ENCODE measurements at places on chromosomes 12 and 14.

GRCh38 chr12:130917607-130918006 is 36.1 kb upstream of the ADGRD1 start:
- no peak for DNase-seq

GRCh38 chr14:21038441-21039422 is 3.4 kb upstream of the RNASE7 start:
- DNase-seq = no peak

DNA sequence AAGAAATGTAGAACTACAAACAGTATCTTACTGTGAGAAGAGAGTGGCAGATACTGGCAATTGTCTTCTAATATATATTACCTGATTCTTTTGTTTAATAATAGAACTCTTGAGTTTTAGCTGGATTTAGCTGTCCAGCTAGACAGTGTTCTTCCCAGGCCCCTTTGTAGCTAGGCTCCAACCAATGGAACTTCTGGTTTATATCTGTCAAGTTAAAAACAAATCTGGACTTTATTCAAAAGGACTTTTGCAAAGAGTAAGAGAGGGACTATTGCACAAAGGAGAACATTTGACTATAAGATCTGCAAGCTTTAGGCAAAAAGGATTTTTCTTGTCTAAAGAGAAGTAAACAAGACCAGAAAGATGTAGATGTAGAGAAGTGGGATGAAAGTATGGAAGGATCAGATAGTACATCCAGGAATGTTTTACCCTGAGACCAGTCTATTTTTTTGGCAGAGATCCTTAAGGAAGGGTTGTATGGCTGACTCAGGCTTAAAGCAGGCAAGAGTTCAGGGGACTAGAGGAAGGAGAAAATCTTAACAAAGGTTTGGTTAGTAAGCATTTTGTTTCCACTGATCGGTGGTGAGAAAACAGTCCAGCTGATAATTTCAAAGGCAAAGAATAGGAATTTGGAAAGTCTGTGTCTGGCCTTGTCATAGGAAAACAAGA is 111.1 kb upstream of the PLEKHA5 start:
- no peak for DNase-seq

GRCh38 chr12:108484431-108484830 is 30.6 kb upstream of the FICD start:
- DNase-seq = no peak

DNA sequence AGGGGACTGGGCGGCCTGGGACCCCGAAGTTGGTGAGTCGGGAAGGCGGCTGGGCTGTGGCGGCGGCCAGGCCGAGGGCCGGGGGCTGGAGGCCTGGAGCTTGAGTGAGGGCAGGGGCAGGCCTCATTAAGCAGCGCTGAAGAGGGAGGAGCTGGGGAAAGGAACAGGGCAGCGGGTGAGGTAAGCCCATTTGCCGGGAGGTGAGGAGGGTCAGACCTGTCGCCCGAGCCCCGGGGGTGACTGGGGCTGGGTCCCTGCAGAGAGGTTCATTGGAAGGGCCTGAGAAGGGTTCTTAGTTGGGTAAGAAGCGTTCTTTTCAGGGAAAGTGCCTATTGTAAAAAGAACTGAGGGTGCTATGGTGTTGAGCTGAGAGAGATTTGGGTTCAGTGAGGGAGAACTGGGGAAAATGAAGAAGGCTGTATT is 441 bp downstream of the RAB5B start:
- DNase-seq = no peak

GRCh38 chr12:123092866-123093265 is 58.0 kb downstream of the PITPNM2 start:
- DNase-seq = no peak

GRCh38 chr12:53636641-53637040 is 10.5 kb upstream of the ATF7 start:
- no peak for DNase-seq

DNA sequence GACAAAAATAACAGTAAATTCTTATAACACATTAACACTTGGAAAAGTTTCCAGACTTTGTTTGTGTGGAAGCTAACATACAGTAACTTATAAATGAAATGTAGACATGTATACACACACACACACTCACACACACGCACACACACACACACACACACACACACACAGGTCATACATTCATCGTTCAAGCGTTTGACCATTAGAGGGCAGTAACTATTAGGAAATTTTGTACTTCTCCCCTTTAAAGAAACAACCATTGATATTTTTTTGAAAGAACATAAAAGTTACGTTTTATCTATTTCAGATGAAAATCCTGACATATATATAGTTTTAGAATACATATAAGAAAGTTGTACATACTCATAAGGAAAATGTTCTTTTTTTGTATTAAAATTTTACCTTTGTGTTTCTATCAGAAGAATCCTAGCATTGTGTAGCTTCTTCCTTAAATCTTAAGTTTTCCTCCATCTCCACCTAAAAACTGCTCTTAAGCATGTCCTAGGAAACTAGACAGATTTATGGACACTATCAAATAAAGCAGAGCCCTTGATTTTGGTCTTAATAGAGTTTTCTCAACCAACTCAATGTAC is 29.0 kb downstream of the PTPRQ start:
- no peak for DNase-seq

DNA sequence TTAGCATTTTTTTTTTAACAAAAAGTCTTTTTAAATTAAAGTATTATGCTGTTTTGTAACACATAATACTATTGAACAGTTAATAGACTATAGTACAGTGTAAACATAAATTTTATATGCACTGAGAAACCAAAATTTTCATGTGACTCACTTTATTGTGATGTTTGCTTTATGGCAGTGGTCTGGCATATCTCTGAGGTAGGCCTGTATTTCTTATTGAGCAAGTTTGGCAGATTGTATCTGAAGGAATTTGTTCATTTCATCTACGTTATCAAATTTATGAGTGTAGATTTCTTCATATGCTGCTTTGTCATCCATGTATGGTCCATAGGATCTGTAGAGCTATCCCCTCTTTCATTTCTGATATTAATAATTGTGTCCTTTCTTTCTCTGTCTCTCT is 78.8 kb upstream of the PDE3A start:
- DNase-seq = no peak

- DNase-seq = no peak
Measured at GRCh38 chr12:84937415-84937814, 24.8 kb upstream of the SLC6A15 start.

- DNase-seq = no peak
Measured at GRCh38 chr12:82857276-82857675, 170.6 kb downstream of the TMTC2 start.

DNA sequence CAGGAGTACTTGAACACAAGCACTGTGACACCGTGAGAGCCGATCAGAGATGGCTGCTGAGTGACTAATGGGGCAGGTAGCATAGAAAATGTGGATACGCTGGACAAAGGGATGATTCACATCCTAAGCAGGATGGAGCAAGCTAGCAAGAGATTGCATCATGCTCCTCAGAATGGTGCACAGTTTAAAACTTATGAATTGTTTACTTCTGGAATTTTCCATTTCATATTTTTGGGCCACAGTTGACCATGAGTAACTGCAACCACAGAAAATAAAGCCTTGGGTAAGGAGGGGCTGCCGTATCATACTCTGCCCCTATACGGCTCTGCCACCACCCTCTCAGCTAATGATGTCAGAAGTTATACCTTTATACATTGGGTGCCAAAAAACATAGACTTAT is 23.3 kb upstream of the MARK3 start:
- no peak for DNase-seq

DNA sequence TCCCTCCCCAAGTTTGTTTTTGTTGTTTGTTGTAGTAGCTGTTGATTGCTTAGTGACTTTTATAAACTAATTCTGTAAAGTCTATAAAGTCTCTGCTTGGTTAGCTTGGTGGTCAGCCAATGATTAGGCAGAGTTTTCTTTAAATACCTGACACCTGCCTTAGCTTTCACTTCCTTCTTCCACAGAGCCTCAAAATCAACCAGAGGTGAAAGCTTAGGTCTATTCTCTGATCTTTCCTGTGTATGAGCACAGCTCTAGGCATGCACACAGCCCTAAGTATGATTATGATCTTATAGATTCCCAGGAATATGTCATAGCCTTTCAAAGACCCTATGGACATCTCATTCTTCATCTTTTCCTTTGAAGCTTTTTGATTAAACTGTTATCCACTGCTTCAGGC is 514.7 kb downstream of the AACS start:
- no peak for DNase-seq

DNA sequence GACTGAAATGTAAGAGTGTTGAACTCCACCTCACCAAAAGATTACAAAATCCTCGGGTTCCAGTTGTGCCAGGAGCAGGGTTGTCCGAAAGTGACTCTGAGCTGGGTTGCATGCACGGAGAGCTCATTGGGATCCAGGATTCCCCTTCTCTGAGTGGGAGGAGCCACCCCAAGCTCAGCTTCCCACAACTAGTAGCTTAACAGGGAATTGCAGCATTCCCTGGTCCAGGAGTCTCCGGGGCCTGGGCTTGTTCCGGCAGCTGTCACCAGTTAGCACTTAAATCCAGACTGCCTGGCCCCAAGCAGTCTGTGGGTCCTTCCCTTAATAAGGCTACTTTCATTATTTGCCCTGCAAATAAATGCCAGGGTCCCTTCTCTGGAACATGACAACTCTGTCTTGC is 50.1 kb downstream of the CD9 start:
- DNase-seq = no peak

- DNase-seq = no peak
Measured at GRCh38 chr12:38123566-38124246, 192.9 kb upstream of the ALG10B start.

GRCh38 chr12:76033081-76034011 is 1.8 kb upstream of the PHLDA1 start:
- no peak for DNase-seq

GRCh38 chr12:85424581-85425348 is 144.7 kb downstream of the ALX1 start:
- DNase-seq = no peak

- DNase-seq = no peak
Measured at GRCh38 chr12:93137656-93138612, 208.8 kb upstream of the EEA1 start.

GRCh38 chr14:101492716-101493115 is 68.6 kb upstream of the DIO3 start:
- no peak for DNase-seq

GRCh38 chr12:124381456-124382296 is 86.8 kb downstream of the RFLNA start:
- DNase-seq = no peak

DNA sequence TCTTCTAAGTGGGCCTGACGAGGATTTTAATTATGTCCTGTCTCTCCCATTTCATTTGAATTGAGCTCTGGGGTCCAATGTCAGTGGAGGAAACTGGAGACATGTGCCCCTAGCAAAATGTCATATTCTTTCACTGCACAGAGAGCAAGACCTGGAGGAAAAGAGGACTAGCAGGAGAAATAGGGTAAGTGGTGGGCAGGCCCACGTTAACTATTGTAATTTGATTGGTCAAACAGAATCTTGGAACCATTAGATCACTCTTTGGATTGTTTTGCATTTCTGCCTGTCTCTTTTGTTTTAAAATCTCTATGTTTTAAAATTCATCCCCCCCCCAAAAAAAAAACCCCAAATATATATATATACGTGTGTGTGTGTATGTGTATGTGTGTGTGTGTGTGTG is 113.9 kb upstream of the PELI2 start:
- DNase-seq = no peak

DNA sequence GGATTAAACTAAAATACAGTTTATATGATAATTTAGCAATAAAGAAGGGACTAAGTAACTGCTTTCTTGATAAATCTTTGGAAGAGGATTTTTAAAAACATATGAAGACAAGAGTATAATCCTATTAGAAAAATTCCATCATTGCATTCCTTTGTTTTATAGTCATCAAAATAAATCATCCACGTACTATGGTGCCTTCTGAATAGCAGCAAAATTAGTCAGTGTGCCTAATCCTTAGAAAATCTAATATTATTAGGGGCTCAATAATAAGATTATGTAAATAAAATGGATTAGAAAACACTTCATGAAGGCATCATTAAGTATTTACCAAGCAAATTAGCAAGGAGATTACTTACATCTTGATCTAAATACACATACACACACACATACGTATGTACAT is 102.1 kb downstream of the KCNH5 start:
- no peak for DNase-seq

DNA sequence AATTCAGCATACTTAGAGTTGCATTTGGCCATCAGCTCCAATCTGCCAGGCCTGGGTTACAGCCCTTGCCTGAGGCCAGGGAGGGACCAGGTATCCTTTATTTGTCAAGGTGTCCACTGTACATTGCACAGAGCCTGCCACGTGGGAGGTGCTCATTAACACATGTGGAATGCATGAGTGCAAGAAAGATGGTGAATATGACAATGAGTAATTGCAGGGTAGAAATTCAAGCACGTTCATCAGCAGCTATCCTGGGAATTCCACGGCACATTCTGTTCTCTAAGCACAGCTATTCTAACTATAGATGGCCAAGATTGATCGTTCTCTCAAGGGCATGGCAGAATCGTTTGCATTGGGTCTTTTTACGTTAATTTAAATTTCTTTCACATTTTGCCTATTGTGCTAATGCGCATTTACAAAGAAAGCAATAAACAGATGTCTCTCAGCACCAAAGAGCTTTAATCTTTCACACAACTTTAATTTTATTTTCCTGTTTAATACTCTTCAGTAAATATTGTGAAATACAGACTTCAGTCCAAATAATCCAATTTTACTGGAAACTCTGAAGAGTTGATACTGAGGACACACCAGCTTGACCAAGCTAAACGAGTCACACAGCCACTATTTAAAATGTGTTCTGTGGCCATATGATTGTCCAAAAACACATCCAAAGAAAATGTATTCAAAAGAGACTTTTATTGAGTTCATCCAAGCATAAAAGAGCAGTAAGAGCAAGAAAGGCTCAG is 1025.7 kb upstream of the TMEM132C start:
- no peak for DNase-seq

GRCh38 chr12:123948796-123949769 is 23.5 kb downstream of the CCDC92 start:
- no peak for DNase-seq

DNA sequence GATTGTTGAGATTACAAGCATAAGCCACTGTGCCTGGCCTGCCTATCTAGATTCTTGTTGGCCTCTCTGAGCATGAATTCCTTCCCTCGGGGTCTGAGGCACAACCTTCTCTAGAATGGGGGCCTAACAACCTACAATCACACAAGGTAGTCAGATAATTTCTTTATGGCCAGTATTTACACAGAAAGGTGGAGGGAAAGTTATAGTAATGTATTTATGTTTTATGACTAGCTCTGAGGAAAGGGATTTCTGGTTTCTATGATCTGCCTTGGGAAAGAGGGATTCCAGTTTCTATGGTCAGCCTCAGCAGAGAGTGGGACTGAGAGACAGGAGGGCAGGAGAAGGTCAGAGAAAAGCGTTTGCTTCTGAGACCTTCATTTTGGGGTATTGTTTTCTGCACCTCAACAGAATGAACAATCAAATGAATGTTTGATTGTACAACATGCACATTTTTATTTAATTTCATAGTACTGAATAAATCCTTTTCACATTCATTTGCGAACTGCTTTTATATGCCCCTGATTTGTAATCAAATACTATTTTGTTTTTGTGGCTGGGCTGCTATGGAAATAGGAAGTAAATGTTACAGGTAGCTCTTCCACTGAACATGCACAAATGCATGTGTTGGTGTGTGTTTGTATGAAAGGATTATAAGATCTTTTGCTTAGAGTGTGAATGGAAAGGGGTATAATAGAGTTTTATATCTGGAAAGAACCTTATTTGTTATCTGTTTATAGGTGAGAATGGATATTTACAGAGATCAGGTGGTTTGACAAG is 499.7 kb upstream of the RGS6 start:
- DNase-seq = no peak

GRCh38 chr12:102415515-102415914 is 64.8 kb downstream of the IGF1 start:
- DNase-seq = no peak

GRCh38 chr14:23115918-23116317 is 3.1 kb downstream of the CEBPE start:
- DNase-seq = no peak
